ENCODE measurements at places on chromosomes 4 and X. TPM values are rescaled to one million over a fixed set of nuclear protein-coding genes. Genes with fewer than 3 reads are reported as not detected.

DNA sequence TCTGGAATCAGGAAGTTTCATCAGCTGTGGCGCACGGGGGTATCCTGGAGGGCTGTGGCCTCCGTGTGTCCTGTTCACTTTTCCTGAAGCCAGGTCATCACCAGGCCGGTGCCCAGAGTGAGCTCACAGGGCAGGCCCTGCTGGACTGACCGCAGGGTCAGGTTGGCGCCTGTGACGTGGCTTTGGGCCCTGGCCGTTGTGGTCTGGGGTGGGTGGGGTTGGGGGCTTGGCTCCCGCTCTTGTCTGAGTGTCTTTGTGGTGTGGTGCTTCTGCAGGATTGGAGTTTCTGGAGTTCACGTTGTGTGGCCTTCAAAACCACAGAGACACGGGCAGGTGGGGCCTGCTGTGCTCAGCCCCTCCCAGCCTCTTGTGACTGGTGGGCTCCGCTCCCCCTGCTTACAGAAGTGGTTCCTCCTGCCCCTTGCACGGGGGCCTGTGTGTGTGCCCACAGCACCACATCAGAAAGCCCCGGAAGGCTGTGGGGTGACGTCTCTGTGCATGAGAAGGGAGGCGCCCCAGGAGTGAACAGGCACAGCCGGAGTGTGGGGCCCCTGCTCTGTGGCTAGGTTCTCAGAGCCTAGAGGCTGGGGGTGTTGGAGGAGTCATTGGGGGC lies 9.5 kb downstream of the RGS12 start:
- DNase-seq, result no peak

DNA sequence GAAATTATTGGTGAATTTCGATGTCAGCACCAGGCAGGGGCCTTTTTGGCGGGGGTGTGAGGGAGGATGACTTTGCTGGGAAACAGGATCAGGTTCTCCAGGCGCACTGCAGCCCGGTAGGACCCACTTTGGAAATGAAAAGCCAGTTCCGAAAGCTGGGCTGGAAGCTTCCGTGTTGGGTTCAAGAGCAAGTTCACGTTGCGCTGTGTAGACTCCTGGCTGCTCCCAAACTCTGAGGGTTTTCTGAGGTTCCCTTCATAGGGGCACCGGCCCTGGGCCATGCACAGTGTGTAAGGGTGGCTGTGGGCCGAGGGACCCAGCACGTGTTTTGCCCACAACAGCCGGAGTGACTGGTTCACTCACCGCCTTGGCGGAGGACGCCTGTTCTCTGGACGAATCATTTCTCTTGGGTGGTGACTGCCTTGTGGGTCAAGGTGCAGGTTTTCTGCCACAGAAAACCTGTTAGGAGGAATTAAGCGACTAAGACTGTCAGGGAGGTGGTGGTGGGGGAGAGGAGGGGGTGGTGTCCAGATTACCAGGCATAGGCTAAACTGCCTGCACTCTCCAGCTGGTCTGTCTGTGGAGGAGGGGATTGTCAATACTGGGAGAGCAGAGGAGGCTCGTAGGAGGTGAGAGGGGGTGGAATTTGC lies 8.0 kb downstream of the SHOX start:
- no peak for DNase-seq

- DNase-seq, result no peak
Measured at GRCh38 chrX:103730796-103731493, 20.2 kb downstream of the TMEM31 start.

GRCh38 chr4:176791591-176792325 lies 964 bp downstream of the VEGFC start:
- no peak for DNase-seq

Gene SHROOM2
- total RNA-seq, result not detected

DNA sequence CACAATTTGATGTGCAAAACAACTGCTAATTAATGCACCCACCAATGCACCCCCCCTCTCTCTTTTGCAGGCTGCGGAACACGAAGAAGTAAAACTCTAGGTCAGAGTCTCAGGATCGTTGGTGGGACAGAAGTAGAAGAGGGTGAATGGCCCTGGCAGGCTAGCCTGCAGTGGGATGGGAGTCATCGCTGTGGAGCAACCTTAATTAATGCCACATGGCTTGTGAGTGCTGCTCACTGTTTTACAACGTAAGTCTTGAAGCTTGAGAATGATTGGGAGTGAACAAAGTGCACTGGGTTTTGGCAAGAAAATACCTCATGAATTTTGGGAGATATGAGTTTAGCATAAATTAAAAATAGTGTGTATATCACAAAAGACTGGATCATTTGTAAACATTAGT lies 28.9 kb downstream of the TMPRSS11E start:
- DNase-seq, result no peak

Measured in HT-29 (cell line).